ENCODE measurements at places on chromosomes 3 and 15. TPM values are rescaled to one million over a fixed set of nuclear protein-coding genes. Genes with fewer than 3 reads are reported as not detected.

Gene CMTM8
- 6.4 TPM for total RNA-seq

- DNase-seq: no peak
Measured at GRCh38 chr3:39879581-39879980, 70.2 kb downstream of the MYRIP start.

GRCh38 chr3:100912976-100913545 lies 80.2 kb downstream of the ABI3BP start:
- DNase-seq: no peak

Gene LHFPL4
- total RNA-seq: not detected

GRCh38 chr3:87069971-87070370 lies 79.0 kb upstream of the VGLL3 start:
- no peak for DNase-seq

Gene KCNAB1
- total RNA-seq: 0.84 TPM

DNA sequence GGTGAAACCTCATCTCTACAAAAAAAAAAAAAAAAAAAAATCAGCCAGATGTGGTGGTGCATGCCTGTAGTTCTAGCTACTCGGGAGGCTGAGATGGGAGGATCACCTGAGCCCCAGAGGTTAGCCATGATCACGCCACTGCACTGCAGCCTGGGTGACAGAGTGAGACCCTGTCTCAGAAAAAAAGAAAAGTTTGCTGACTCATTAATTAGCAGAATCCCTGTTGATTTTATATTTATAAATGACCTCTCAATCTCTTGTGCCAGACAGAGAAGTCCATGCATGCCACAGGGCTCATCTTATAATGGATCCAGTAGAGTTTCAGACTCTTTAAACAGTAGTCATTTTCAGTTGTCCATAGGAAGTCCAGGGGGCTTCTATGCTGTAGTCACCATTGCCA lies 32.9 kb downstream of the ABHD6 start:
- no peak for DNase-seq

- no peak for DNase-seq
Measured at GRCh38 chr3:84566256-84566655, 392.5 kb upstream of the CADM2 start.

DNA sequence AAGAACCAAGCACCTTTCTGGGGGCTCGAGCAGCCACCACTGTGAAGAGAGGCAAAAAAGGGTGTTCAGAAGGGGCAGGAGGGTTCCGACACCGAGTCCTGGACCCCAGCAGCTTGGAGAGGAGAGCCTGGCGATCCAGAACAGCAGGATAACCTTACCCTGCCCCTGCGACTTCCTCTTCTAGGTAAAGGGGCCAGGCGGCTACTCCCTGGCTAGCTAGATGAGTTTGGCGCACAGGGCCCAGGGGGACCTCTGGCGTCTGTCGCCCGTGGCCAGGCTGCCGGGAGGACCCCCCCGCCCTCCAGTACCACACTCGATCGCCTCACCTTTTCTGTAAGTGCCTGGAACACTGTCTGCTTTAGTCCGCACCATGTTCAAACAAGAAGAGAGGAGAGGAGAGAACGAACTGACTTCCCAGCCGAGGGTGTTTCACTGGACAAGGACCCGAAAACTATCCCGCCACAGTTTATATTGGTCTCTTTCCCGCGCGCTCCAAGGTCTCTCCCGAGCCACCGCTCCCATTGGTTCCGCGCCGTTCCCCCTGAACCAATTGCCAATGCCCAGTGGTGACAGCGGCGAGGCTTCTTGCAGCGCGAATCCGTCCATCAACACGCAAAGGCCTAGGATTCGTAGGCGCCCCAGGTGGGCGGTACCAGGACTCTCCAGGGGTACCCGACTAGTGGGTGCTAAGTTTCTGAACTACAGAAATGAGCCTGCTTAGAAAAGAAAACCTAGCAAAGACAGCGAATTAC lies at the start of gene PCLAF:
Gene PCLAF, minus strand, starts transcription at position 442 of the 752 bp plus-strand sequence. Its CDS starts 70 bp downstream, at position 372.
- peak; percentile 91 for DNase-seq

DNA sequence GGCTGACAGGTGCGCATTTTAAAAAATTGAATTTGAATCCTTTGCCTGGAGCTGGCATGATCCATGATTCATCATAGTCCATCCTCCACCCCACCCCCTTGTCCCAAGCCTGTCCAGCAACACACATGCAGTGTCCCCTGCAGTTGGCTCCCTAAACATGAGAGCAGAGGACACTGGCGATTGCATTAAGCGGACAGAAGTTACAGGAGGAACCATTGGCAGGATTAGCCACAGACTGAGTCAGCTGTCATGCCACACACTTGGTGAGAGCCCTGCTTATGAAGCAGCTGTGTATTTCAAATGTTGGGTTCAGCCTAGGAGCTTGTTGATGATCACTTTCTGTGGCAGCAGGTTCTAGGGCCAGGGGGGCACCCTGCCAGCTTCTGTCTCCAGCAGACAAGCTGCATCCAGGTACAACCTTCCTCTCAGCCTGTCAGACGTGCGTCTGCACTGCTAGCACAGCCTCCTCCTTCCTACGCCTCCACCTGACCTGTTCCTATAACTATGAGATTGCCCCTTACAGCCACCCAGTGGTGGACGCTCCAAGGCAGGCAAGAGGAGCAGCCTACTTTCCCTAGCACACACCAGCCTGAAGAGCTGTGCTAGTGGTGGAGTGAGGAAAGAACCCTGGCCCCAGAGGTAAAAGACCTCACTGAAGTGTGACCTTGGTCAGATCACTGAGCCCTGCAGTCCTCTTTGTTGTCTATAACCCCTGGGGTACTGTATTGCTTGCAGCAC lies 121.9 kb downstream of the SLCO3A1 start:
- no peak for DNase-seq

Gene ALDH1L1
- total RNA-seq: 189 TPM

- no peak for DNase-seq
Measured at GRCh38 chr15:68667800-68668625, 89.2 kb downstream of the CORO2B start.

DNA sequence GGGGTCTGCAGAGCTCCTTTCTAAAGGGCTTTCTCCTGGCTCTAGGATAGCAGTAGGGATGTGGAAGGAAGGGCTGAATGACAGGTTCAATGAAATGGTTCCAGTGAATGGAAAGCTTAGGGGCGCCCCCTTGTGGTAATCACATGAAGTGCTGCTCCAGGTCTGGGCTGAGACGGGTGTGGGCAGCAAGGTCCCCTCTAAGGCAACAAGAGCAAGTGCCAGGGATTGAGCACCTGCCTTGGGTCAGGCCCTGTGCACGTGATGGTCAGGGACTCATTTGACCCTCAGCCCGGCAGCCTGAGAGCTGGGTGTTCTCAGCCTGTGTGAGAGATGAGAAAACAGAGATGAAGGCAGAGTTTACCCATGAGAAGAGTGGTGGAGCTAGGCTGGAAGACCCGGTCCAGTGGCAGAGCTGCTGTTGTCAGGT lies 12.1 kb upstream of the CX3CR1 start:
- peak; percentile 80 for DNase-seq

GRCh38 chr3:178109691-178110090 lies 426.5 kb upstream of the KCNMB2 start:
- no peak for DNase-seq

DNA sequence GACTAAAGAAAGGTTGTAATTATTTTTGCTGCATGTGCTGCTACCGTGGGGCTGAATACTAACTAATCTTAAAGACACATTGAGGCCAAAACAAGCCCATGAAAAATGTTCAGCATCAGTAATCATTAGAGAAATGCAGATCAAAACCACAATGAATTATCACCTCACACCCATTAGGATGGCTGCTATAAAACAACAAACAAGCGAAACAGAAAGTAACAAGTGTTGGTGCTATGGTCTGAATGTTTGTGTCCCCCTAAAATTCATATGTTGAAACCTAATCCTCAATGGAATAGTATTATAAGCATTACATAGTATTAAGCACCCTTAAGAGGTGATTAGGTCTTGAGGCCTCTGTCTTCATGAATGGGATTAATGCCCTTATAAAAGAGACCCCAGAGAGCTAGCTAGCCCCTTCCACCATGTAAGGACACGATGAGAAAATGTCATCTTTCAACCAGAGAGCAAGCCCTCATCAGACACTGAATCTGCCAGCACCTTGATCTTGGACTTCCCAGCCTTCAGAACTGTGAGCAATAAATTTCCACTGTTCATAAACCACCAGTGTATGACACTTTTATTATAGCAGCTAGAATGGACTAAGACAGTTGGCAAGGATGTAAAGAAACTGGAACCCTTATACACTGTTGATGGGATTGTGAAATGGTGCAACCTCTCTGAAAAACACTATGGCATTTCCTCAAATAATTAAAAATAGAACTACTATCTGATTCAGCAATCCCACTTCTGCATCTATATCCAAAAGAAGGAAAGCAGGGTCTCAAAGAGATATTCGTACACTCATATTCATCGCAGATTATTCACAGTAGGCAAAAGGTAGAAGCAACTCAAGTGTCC lies 76.1 kb downstream of the REC114 start:
- DNase-seq: no peak

DNA sequence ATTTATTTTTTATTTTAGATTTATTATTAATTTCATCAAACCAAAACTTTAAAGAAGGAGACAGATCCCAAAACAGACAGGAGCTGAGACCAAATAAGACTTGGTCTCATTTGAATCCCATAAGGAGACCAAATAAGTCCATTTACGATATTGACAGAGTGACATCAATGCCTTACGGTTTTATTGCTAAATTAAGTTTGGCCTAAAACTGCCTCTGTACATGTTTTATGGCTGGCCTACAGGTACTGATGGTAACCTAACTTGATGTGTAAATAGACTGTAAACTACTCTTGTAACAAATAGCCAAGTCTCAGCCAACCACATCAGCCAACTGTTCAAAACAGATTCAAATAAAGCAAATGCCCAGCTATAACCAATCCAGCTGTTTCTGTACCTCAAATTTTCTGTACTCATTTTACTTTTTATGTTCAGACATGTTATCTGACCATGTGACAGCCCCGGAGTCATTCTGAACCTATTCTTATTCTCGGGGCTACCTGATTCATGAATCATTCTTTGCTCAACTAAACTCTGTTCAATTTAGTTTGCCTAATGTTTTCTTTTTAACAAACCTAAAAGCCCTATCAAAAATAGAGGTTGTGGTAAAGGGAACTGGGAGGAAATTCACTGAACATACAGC lies 89.4 kb upstream of the CDAN1 start:
- DNase-seq: no peak

DNA sequence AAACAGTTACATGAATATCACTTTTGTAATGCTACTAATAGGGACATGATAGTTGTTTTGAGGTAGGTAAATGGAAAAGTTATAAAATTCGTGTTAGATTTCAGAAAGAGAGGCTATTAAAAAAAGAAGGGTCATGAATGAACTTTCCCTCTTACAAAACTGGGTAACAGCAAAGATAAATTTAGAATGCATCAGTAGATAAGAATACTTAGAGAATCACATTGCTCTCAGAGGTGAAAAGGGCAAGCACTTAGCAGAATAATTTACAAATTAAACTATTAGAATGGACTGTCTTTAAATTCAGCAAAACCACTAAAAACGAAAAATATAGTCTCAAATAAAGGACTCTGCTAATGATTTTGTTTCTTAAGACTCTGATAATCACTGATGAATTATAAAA lies 167.2 kb downstream of the PLD1 start:
- DNase-seq: no peak

Gene MAN2C1
- 143 TPM for total RNA-seq

GRCh38 chr15:29518442-29518841 lies 248.8 kb upstream of the NSMCE3 start:
- DNase-seq: no peak

Gene SYNPR
- not detected for total RNA-seq

- DNase-seq: no peak
Measured at GRCh38 chr15:77554306-77555080, 78.2 kb downstream of the LINGO1 start.

Gene SLC26A6
- total RNA-seq: 13.1 TPM

DNA sequence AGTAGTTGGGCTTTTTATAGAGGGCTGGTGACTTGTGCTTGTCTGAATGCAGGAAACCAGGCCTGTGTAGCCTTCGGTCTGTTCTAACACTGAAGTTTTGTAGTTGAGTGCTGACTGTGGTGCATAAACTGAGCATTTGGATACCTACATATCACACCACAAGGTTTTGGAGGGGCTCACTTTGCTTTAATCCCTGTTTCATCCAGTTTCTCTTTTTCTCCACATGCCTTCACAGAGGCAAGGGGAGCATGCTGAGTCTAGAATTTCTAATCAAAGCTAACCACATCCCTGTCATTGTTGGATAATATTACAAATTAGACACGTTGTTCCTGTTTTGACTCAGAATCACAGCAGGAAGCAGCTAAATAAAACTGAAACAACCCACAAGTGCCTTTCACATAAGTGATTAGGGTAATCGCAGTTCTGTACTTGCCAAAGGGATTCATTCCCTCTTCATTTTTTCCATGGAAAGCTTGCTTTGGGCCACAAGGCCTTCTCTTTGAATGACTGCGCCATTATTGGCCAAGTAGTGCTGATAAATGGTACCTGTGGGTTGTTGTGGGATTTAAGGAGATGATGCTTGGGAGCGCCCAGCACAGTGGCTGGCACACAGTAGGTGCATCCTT lies 48.9 kb downstream of the TGFBR2 start:
- DNase-seq: no peak

DNA sequence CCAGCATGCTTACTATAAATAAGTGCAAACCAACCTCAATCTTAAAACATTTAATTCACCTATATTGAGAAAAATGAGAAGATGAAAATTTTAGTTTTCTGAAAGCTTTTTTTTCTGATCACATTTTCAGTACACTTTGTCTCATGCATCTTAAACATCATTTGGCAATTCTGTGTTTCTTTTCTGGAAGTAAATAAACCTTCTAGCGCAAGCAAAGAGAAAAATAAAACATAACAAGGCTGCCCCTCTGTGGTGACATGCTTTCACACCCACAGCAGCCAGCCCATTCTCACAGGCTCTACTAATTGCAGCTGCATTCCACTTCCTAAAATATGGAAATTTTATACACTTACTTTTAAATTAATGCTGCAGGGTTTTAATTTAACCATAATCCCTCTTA lies 90.1 kb downstream of the NEK10 start:
- DNase-seq: no peak

- DNase-seq: no peak
Measured at GRCh38 chr15:70121624-70122302, 24.0 kb upstream of the TLE3 start.

DNA sequence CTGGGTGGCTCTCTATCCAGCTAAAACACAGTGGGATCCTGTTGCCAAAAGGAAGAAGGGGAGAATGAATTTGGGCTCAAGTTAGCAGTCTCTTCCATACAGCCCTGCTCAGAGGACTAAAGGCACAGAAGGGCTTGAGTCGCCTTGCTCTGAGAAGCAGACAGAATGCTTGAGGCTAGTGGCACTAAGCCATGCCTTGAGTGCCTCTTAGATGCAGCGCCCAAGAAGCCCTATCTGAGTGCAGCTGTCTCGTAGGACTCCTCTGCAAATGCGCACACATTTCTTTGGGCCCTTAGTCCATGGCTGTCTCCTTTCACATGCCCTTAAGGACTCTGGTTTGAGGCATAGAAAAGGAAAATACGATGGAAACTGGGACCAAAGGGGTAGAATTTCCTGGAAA lies 211.3 kb upstream of the CHRM5 start:
- DNase-seq: no peak

DNA sequence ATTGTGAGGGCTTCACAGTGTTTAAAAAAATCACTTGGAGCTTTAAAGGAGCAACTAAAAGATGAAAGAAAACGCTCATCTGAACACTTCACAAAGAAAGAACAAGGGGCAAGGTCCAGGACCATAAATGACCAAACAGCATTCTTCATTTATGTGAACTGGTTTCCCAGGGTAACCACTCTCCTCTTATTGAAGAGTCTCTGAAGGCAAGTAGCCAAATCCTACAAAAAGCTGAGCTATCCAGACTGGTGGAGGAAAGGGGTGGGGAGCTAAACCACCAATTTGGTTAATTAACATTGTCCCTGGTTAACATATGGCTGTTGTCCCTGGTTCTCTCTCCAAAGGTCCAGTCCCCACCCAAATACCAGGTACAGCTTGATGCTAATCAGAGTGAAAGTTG lies 58.1 kb downstream of the OSBPL10 start:
- no peak for DNase-seq

All from liver (tissue), 10 donors.